ENCODE measurements at places on chromosomes 2 and 18.

- no peak for DNase-seq
Measured at GRCh38 chr2:200033929-200034328, 78.5 kb downstream of the MAIP1 start.

- no peak for DNase-seq
Measured at GRCh38 chr2:13884291-13884976, 748.1 kb upstream of the LRATD1 start.

- DNase-seq, result no peak
Measured at GRCh38 chr2:230829293-230829692, 35.4 kb upstream of the ITM2C start.

DNA sequence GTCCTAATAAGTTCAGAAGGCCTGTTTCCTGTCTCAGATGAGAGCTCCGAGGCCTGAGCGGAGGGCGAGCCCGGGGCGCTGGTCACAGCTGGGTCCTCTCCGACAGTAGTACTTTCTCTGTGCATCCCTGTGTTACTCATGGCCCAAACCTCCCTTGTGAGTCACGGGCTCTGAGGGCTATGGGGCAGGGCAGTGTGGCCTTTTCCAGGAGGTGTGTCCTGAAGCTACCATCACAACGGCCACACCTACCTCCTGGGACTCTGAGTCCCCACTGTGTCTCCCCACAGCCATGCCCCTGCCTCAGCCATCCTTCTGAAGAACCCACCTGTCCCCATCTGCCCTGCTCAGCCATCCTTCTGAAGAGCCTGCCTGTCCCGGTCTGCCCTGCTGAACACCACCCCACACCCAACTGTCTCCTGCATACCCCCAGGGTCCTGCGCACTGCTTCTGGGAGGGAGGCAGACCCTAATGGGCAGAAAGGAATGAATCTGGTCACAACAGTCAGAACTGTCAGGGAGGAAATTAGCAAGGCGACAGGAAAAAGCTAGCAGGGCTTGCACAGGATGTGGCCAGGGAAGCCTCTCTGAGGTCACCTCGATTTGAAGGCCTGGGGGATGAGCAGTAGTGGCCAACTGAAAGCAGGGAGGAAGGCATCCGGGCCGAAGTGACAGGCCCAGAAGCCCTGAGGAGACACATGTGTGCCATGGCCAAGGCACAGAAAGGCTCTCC is 145.4 kb upstream of the RIOK3 start:
- no peak for DNase-seq

DNA sequence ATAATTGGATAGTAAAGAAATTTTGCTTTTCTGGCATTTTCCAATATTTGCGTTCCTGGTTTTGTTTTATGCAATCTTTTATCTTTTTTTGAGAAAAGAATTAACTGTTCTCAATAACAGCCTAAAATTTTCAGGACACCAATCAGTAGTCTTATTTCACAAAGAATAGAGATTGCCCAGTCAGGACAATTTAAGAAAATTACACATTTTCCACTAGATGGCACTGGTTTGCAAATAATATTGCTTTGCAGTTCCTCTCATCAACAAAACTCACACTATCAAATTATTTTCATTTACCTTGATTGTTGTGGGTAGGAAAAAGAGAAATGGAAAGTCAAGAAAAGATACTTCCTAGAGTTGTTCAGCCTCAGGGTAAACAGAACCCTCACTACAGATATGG is 2.4 kb upstream of the RBM45 start:
- peak; percentile 51 for DNase-seq

DNA sequence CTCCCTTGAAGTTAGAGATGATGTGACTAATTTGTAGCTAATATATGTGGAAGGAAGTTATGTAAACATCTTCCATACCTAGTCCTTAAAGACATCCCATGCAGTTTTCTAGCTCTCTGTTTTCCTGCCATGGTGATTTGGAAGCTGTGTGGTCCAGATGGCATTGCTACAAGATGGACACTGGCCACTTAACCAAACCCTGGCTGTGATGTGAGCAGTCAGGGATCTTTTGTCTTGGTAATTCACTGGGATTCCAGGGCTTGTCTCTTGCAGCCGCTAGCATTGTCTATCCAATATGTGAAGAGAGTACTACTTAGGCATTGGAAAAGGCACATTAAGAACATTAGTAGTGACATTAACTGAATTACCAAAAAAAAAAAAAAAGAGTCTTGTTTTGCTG is 139.9 kb upstream of the DOCK10 start:
- peak; percentile 85 for DNase-seq

DNA sequence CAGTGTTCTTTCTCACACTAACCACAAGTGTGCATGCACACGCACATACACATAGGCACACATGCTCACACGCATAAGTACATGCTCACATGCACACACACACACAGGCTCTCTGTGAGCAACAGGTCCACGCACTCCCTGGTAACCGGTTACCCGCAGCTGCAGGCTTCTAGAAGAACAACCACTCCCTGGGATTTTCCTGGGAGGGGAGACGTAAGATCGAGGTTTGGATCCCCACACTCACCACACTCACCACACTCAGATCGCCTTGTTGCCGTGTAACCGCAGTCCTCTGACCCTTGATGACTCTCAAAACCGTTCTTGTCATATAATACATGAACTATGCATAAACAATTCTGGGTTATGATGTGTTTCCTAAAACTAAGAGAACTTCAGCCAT is 42.2 kb downstream of the TTC32 start:
- no peak for DNase-seq

DNA sequence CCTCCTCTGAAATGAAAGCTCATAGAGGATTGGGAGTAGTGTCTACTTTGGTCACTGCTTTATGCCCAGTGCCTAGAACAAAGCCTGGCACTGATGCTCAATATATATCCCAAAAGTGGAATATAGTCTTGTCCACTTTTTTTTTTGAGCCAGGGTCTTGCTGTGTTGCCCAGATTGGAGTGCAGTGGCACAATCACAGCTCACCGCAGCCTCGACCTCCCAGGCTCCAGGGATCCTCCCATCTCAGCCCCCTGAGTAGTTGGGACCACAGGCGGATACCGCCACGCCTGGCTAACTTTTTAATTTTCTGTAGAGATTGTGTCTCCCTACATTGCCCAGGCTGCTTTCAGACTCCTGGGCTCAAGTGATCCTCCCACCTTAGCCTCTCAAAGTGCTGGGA is 3.8 kb downstream of the FKBP7 start:
- DNase-seq, result no peak

GRCh38 chr2:113253453-113253852 is 25.3 kb downstream of the PAX8 start:
- no peak for DNase-seq

DNA sequence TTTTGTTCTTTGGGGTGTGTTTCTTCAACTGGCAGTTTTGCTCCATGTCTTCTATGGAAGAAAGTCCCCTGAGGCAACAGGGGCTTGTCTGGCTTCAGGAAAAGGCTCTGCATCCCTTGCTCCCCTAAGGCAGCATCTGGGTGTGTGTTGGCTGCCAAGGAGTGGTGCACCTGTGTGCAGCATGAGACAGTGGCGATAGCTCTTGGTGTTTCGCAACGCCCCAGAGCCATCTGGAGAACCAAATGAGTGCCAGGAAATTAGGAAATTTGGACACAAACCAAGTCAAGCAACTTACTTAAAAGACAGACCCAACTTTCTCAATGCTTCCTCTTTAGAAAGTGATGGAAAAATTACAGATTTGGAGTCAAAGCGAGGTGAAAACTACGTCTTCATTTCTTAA is 1044.4 kb upstream of the CNTNAP5 start:
- DNase-seq, result no peak

GRCh38 chr2:239192975-239193374 is 207.8 kb downstream of the HDAC4 start:
- DNase-seq, result no peak

- no peak for DNase-seq
Measured at GRCh38 chr2:185441486-185442005, 297.1 kb upstream of the FSIP2 start.

- DNase-seq, result peak; percentile 18
Measured at GRCh38 chr2:28488858-28489575, 6.8 kb upstream of the PLB1 start.

GRCh38 chr2:152577579-152577978 is 139.7 kb downstream of the PRPF40A start:
- DNase-seq, result no peak

- no peak for DNase-seq
Measured at GRCh38 chr2:121343191-121343590, 58.2 kb upstream of the TFCP2L1 start.

DNA sequence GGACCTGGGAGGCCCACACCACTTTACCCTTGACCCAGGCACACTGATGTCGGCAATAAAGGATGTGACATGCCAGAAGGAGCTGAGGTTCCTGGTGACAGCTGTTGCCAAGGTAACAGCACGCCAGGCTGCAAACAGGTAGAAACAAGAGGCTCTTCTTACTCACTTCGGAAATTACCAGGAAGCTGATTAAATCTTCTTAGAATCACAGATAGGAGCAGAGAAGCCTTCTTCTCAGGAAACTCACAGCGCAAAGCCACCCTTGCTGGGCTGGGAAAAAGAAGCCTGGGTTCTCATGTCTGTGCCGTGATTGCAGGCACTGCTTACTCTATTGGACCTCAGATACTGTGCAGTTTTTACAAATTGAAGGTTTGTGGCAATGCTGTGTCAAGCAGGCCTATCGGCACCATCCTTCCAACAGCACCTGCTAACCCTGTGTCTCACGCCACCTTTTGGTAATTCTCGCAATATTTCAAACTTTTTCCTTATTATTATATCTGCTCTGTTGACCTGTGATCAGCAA is 61.0 kb upstream of the TAF1B start:
- no peak for DNase-seq

GRCh38 chr18:9082711-9083510 is 19.6 kb upstream of the NDUFV2 start:
- no peak for DNase-seq

DNA sequence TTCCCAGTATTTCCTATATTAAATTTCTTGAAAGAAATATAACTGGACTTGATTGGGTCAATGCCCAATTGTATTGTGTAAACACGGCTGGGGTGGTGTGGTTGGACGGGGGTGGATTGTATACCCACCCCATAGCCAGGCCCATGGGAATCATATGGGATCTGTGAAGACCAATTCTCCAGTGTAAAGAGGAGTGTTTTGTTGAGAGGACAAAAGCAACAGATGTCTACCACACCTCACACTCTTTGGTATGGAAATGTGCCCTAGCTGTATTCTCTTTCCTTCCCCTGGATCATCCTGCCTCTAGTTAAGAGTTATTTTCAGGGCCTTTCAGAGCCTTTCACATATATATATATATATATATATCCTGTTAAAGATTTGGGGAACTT is 57.5 kb upstream of the TGIF1 start:
- no peak for DNase-seq

- peak; percentile 11 for DNase-seq
Measured at GRCh38 chr2:113755835-113756354, 547 bp downstream of the SLC35F5 start.

- DNase-seq, result no peak
Measured at GRCh38 chr2:54755641-54756326, 32.3 kb downstream of the EML6 start.

GRCh38 chr18:21980744-21981143 is 188.6 kb upstream of the GATA6 start:
- DNase-seq, result no peak

DNA sequence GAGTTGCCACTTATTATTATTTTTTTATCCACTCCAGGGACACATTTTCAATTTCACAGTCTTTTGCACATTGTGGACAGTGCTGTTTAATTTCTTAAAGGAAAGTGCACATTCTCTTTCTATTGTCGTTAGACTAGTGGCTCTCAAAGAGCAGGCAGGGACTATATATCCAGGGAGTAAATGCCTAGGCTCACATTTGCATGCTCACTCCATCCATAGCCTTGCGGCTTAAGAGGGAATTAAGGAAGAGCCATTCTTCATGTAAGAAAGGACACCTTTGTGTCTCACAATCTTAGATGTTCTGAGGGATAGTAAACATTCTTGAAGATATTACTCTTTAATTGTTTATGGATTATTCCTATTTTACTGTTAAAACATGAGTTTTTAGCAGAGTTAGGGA is 70.8 kb downstream of the FIGN start:
- DNase-seq, result peak; percentile 83

DNA sequence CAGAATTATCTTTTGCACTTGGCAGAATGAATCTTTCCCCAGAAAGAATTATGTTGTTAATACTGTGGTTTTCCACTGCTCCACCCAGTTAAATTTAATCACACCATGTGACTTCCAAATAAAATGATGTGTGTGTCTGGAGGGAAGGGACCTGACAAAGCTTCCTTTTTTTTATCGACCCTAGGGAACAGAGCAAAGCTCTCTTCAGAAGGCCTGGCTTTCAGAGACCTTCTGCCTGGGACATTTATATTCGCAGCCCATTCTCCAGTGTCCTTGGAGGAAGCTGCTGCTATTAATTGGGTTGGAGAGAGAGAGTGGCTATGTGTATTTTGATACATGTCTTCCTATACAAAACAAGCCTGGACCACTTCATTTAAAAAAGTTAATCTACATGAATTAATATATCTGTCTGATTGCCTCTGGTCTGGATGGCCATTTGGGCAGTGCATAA is 233.7 kb downstream of the PRKCE start:
- no peak for DNase-seq

DNA sequence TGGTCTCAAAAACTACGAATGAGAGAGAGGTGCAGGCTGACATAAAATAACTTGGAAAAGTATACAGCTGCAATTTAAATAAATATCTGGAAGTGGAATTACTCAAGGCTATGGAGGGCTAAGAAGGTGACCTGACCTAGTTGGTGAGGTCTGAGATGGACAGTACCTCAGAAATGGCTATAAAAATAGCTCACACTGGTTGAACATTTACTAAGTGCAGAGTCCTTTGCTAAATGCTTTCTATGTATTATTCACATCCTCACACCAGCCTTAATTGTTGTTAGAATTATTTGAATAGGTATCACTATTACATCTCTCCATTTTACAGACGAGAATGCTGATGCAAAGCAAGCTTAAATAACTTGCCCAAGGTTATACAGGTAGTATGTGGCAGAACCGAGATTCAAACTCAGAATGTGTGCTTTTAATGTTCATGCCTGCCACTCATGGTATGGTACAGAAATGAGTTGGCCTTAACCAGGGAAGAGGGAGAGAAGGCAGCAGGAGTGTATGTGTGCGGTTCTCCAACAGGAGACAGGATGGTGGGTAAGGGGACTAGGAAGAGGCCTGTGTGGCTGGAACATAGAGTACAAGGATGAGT is 37.4 kb downstream of the MRPL44 start:
- DNase-seq, result no peak

DNA sequence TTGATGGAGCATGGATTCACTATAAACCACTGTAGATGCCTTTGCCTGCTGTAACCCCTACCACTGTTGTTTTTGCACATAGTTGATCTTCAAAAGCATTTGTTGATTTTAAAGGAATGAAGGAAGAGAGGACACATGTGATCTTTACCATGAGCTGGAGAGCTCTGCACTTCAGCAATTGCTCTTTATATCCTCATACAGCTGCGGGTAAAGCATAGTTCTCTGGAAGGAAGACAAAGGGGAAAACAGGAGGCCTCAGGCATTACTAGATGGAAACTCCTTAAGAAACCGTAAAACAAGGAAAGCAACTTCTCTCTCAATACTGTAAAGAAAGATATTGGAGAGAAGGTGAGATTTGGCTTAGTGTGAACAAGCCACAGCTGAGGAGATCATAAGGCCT is 60.6 kb downstream of the SCG2 start:
- no peak for DNase-seq

- no peak for DNase-seq
Measured at GRCh38 chr18:75109819-75110218, 99.1 kb downstream of the PTGR3 start.

GRCh38 chr2:1561811-1562421 is 148.7 kb downstream of the TPO start:
- no peak for DNase-seq

- DNase-seq, result no peak
Measured at GRCh38 chr2:160715428-160715827, 221.8 kb upstream of the RBMS1 start.
